Astrocyte (in vitro differentiated cells and primary cell): ENCODE measurements at places on chromosomes 6 and 20. TPM values are rescaled to one million over a fixed set of nuclear protein-coding genes. Genes with fewer than 3 reads are reported as not detected.

CAPN11 gene
- total RNA-seq: not detected in 2 replicates

OPRM1 gene
- total RNA-seq: not detected in 2 replicates

NOX3 gene
- 0.30 TPM in 1 of 2 replicates, not detected in the other for total RNA-seq

- no peak for DNase-seq
Measured at GRCh38 chr6:137146206-137146605, 27.2 kb downstream of the IL22RA2 start.

- DNase-seq: peak; percentile 73
Measured at GRCh38 chr6:27545271-27546046, 72.6 kb upstream of the ZNF184 start.

DNA sequence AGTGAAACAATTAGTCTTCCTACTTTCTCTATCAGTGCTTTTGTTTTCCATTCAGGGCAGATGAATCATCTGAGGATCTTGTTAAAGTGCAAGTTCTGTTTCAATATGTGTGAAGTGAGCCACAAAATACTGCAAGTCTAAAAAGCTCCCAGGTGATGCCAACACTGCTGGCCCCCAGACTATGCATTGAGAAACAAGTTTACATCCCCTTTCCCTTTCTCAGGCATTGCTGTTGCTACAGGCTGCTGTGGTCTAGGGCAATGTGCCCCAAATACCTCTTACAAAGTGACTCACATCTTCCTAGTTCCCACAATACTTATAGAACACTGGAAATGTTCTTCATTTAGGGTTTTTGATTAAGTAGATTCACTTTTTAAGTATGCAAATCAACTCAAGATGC, 31.8 kb downstream of the ABRACL start:
- DNase-seq: peak; percentile 92

DNA sequence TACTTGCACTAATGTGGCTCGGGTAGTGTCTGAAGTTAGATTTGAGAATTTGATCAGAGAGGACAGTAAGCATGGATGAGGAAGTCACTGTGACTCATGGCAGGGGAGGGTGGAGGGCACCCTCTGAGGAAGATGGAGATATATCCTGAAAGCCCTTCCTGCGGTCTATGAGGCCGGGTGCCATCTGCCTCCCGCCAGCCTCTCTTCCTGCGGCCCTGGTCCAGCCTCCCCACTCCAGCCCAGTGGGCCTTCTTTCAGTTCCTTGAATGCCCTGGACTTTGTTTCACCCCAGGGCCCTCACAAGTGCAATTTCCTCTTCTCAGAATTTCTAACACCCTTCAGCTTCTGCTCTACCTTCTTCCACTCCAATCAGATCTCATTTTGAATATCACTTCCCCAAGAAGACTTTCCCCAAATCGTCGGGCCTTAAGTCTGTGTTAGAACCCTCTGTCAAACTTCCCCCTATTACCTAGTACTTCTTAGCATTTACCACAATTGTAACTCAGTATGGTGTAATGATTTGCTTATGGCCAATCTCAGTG, 20.2 kb upstream of the TNFAIP3 start:
- DNase-seq: no peak

DNA sequence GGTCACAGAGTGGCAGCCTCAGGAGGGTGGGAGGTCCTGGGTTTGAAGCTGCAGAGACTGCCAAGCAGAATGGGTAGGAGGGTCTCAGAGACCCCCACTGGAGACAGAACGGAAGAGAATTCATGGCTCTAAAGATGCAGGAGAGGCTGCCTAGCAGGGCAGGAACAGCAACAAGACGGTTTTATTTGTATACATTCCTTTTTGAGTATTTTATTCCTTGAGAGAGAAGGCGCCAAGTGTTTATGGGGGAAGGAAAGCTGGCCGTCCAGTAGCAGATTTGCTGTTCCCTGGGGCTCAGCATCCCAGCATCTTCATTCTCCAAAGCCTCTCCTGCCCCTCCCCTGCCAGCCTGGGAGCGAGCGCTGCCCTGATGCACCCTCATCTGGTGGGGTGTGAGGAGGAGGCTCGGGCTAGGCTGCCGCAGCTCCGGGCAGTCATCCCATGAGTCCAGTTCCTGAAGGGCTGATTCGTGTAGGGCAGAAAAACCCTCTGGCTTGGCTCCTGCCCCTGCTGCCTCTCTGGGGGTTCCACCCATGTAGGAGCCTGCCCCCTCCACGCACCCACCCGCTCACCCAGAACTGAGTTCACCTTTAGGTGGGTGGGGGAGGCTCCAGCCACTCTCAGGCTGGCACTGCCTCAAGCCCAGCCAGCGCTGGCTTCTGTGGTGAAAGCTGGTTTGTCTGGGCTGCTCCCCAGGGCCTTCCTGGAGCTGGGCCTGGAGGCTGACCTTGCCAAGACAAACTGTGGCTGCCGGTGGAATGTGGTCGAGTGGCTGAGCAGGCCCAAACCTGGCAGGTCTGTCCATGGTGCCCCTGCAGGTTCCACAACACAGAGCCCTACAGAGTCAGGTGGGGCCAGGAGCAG, 32.4 kb downstream of the CPXM1 start:
- DNase-seq: peak; percentile 57

GRCh38 chr6:73989428-73989827, 293.4 kb downstream of the CD109 start:
- DNase-seq: no peak

DNA sequence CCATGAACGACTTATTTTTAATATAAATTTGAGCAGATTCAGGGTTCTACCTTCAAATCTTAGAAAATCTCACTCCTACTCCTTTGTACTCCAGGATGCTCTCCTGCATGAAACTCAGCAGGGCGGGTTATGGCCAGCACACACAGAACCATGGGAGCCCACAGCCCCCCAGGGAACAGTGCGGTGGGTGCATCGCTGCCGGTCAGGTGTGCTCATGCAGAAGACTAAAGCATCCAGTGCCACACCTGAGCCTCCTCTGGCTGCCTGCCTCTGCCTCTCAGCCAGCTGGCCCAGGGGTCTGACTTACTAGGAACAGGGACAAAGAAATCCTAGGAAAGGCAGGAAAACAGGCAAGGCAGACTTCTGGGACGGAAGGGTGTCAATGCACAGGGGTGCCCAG, 31.8 kb downstream of the EZR start:
- no peak for DNase-seq
